NCI-H524 (cell line): ENCODE measurements at places on chromosomes 5 and 9.

DNA sequence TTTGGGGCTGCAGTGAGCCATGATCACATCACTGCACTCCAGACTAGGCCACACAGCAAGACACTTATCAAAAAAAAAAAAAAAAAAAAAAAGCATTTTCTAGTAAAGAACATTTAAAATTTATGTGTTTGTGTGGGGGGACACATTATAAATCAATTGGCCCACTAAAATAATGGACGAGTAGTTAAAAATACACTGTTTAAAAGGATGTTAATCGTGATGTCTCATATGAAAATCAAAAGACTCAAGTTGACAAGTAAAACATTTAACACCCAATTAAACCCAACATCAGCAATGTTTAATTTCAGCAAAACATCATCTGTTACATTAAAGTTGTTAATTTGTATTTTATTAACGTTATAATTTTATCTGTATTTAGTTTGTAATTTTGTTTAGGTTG is 152.3 kb downstream of the MAPKAP1 start:
- DNase-seq: no peak

DNA sequence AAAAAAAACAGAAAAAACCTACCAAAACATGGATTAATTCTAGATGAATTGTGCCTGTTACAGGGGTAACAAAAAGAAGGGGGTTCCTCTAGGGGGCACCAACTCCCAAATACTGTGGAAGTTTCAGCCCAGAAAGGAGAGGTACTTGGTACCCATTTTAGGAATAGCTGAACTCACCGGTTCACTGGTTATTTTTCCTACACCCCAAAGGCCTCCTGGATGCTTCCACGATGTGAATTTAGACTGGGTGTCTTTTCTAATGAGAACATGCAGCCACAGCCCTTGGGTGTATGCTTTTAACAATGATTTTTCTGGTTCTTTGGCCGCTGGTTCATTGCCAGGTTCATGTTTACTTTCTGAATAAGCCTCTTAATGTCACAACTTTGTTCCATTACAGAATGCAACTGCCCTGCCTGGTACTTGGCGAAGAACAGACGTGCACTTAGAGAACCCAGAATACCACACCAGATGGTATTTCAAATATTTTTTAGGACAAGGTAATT is 46.7 kb downstream of the GARNL3 start:
- DNase-seq: peak; percentile 80

DNA sequence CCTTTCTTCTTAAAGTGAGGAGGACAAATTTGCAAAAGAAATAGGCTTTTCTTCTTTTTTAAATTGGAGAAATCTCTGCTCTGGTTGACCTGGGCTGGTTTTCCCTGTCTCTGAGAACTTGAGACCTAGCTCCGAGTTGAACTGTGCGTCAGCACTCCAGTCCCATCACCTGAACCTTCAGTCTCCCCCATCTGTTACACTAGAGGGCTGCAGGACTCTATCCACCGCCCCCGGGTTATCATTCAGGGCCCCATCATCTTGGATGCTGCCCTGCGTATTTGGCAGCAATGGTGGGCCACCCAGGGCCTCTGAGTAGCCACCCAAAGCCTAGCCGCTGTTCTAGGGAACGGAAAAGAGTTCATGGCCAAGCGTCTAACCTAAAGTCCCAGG is 2.5 kb downstream of the FOXE1 start:
- no peak for DNase-seq

DNA sequence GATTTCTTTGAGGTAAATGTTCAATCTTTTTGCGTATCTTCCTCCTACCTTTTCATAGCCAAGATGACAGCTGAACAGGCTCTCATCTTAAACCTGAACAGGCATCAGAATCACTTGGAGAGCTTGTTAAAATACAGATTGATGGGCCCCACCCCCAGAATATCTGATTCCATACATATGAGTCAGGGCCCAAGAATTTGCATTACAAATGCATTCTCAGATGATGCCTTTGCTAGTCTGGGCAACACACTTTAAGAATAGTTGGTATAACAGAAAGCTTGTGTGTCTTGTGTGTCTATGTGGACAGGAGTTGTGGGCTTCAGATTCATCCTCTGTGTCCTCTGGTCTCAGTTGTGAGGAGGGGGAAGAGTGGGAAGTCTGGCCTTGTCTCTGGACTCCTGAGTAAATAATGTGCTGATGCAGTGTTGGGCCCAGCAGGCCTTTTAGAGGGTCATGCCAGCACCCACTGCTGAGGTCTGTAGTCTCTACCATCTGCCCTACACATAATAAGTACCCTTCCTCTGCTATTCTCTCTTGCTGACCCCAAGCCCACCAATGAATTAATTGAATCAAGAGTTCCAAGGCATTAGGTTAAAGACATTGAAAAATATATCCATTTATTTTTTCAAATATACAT is 43.1 kb downstream of the PTCD2 start:
- no peak for DNase-seq

GRCh38 chr5:143051244-143052058 is 281.3 kb downstream of the ARHGAP26 start:
- DNase-seq: peak; percentile 85

- DNase-seq: no peak
Measured at GRCh38 chr5:178237431-178238312, 5.1 kb upstream of the PHYKPL start.

- peak; percentile 35 for DNase-seq
Measured at GRCh38 chr5:113090336-113091106, 113.9 kb downstream of the DCP2 start.

DNA sequence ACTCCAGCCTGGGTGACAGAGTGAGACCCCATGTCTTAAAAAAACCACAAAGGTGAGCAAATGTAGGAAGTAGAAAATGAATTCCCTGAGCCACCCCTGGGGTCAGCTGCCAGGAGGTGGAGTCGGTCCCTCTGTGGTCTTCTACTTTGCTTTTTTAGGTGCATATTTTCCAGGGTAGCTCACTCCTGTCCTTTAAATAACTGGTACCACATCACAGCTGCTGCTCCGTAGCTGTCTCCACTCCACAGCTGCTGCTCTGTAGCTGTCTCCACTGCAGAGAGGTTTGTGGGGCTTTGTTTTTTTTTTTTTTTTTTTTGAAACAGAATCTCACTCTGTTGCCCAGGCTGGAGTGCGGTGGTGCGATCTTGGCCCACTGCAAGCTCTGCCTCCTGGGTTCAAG is 8.9 kb downstream of the WDR5 start:
- no peak for DNase-seq

DNA sequence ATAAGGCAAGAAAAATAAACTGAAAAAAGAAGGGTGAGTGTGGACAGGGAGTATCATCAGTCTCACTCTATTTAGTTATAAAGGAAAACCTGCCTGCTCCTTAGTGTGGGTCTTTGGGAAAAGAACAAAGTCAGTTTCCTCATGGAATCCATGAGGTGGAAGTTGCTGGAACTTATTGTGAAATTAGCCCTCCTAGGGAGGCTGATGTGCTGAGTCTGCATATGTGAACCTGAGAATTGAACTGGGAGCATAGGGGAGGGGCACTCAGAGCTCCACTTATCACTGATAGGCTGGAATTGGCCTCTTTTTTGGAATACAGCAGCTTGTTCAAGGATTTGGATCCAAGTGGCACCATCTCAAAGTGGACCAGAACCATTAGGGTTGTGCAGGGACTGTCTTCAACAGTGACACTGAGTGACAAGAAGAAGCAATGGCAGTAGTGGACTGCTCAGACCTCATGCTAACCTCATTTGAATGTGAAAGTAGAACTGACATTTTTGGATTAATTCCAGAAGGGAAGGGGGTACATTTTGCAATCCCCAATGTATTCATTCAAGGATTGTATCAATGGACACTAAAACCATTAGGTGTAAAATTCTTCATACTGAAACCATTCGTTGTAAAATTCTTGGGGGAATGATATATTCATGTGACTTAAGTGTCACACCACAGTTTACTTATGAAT is 103.6 kb upstream of the KLF9 start:
- DNase-seq: no peak

- no peak for DNase-seq
Measured at GRCh38 chr5:154757814-154758406, 2.7 kb downstream of the LARP1 start.

DNA sequence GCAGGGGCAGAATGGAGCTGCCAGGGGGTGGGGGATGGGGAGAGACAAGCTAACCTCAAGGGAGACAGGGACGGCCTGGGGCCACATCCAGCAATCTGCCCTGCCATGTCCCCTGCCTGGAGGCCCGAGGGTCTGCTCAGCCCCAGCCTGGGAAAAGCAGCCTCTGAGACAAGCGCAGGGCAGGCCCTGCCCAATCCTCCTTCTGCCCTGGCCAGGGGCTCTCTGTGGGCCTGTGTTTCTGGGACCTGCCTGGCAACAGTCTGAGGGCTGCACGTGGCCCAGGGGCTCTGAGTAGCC is 13.9 kb upstream of the QSOX2 start:
- no peak for DNase-seq

- DNase-seq: no peak
Measured at GRCh38 chr5:167903659-167904058, 387.8 kb upstream of the WWC1 start.

DNA sequence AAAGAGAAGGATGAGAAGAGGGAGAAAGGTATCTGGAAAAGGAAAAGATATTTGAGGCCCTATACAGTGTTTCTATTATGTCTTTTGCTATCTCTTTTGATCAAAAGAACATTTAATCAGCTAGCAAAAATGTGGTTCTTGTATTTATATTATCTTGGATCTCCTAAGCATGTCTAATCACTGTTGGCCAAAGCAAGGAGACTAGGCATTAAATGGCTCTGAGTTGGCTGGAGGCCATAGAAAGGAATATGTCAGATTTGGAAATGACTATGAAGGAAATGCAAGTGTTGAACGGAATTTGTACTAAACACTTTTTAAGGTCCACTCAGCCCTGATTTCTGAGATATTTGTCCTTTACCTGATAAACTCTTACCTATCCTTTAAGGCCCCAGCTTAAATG is 22.4 kb upstream of the THG1L start:
- no peak for DNase-seq

- peak; percentile 68 for DNase-seq
Measured at GRCh38 chr9:113963017-113963620, 87.0 kb downstream of the ZNF618 start.

DNA sequence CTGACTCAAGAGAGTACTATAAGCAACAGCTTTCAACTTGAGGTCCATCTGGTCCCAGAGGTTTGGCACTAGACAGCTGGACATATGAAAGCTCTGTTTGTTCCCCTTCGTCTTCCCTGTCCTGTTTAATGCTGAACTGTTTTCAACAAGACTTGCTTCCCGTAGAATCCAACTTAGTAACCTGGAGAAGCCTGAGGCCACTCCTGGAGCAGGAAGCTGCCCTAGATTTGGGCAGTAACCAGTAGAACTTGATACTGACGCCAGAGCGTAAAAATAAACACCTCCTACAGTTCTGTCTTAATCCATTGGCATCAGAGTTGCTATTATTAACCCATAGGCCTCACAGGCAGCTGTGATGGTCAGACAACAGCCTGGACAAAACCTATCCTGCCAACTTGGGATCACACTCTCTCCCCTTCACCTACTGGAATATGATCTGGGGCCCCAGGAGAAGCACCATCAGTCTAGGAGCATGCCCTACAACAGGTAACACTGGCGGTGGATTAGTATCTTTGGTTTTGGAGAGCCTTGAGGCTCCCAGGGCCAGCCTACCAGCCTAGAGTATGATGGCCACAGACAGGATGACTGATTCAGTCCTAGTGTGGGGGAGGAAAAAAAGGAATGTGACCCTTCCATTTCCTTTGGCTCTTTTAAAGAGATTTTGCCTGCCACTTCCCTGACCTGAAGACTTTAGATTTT is 29.2 kb downstream of the RUSC2 start:
- DNase-seq: no peak

DNA sequence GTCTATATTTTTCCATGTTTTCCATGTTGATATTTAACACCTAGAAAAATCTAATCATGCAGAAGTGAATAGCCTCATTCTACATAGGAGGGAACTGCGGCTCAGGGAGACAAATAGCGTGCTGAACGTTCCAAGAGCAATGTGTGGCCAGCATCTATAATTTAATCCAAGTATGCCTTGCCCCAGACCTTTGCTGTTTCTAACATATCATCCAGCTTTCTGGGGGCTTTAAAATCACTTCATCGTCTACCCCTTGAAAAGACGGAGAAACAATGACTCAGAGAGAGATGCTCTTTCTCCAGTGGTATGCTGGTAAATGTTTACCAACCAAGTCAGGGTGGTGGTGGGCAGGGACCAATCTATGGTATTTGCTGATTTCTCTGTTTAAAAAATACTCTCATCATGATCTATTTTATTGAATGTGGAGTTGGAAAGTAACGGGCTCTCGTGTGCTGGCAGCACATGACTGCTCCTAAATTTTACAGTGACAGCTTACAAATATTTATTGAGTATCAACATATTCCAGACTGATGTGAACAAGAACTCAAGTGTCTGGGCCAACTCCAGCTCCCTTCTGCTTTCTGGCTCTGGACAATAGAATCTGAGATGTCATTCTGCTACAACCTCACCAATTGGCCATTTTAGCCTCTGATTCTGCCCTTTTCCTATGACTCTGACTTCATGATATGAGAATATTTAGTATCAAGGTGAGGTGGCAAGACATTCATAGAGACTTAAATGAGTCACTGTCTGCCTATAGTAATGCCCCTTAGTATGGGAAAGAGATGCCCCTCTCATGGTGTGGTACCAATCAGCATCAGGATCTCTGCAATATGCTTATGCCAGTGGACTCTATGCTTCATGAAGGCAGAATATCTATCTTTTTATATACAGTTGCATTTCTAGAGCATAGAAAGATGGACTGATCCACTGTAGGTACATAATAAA is 407.4 kb upstream of the TNC start:
- no peak for DNase-seq

DNA sequence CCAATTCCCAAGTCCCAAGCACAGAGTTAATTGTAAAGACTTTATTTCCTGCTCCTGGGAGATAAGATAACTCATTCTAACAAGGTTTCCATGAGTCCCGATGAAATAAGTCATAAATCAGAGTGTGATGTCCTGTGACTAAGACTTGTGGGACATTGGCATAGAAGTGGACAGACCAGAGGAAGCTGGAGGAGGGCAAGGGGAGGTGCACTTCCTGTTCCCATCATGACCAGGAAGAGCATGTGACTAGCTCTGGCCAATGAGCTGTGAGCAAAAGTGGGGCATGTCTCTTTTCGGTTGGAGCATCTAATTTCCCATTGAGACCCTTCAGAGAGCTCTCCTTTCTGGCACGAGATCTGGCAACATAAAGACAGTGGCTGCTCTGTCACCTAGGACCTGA is 100.4 kb downstream of the ZNF354C start:
- no peak for DNase-seq

DNA sequence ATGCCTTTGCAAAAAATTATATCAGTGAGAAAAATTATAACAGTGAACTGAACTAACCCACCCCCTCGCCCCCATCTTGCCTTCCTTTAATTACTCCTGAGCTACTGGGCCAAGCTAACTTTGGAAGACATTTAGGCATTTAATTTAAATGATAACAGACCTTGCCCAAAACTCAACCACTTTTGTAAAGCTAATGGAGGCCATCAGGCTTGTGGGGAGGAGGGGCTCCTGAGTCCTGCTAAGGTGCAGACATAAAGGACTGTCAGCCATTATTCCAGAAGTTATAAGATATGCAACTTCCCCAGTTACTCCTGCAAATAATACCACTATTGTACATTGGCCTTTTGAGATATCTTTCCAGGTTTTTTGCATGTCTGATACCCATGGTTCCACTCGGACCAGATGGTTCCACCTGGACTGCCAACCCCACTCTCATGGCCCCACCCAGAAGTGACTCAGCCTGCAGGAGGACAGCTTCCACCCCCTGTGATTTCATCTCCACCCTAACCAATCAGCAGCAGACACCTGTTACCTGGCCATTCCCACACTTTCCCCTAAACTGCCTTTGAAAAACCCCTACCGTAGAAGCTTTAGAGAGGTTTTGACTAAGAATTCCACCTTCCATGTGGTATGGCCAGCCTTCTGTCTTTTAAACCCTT is 805.4 kb upstream of the CDH6 start:
- DNase-seq: no peak

- no peak for DNase-seq
Measured at GRCh38 chr9:35811381-35812024, 559 bp downstream of the SPAG8 start.
